CD4-positive, alpha-beta memory T cell (primary cell): ENCODE measurements at places on chromosomes 1 and 21. TPM values are rescaled to one million over a fixed set of nuclear protein-coding genes. Genes with fewer than 3 reads are reported as not detected.

Gene MLLT11
- total RNA-seq, result 4.5 TPM

DNA sequence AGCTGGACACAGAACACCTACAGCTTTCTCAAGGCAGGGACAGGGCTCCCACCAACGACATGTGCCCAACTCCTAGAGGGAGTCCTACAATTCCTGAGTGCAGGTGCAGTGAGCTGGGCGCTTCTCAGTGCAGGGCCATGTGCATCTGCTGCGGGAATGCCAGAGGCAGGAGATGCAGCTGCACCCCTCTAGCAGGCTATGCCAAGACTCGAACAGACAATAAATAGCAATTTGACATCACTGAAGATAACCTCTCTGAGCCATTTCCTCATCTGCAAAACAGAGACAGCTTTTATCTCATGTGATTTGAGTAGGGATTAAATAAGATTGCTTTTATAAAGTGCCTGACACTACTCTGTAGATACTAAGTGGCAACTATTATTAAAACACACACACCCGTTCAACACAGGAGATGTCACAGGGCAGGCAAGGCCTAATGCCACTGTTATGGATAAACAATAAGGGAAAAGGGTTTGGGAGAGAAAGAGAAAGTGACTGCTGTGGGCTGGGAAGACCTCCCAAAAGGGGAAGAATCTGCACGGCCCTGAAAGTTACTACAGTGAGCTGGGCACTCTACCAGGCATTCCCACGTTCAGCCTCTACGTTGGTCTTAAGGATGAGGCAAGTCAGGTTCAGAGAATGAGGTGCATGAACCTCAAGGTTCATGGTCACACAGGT lies 5.7 kb downstream of the SLC9A1 start:
- H3K36me3 ChIP-seq, result no peaks in the 10 kb centered on the region
- DNase-seq, result no peak
- no peak overlapping the region for H3K4me3 ChIP-seq
- no peaks in the 10 kb centered on the region for H3K27me3 ChIP-seq

- no peaks in the 10 kb centered on the region for H3K36me3 ChIP-seq
- no peaks in the 10 kb centered on the region for H3K4me1 ChIP-seq
- no peak for DNase-seq
- no peaks in the 10 kb centered on the region for H3K27me3 ChIP-seq
- no peak overlapping the region for H3K27ac ChIP-seq
- H3K4me3 ChIP-seq, result no peak overlapping the region
Measured at GRCh38 chr1:168726719-168727118, 2.3 kb downstream of the DPT start.

Gene FASLG
- 4.9 TPM for total RNA-seq

- no peaks in the 10 kb centered on the region for H3K27me3 ChIP-seq
- H3K36me3 ChIP-seq, result no peaks in the 10 kb centered on the region
- H3K27ac ChIP-seq, result no peak overlapping the region
- peaks cover 60% of the 10 kb centered on the region for H3K4me1 ChIP-seq
- no peak overlapping the region for H3K4me3 ChIP-seq
Measured at GRCh38 chr1:151942882-151943281, 33.6 kb upstream of the THEM4 start.

Gene EPHB2
- 0.36 TPM for total RNA-seq

- H3K36me3 ChIP-seq, result no peaks in the 10 kb centered on the region
- H3K4me3 ChIP-seq, result no peak overlapping the region
- no peaks in the 10 kb centered on the region for H3K4me1 ChIP-seq
- no peak for DNase-seq
- no peaks in the 10 kb centered on the region for H3K27me3 ChIP-seq
Measured at GRCh38 chr1:228544021-228544850, 57.1 kb downstream of the RNF187 start.

DNA sequence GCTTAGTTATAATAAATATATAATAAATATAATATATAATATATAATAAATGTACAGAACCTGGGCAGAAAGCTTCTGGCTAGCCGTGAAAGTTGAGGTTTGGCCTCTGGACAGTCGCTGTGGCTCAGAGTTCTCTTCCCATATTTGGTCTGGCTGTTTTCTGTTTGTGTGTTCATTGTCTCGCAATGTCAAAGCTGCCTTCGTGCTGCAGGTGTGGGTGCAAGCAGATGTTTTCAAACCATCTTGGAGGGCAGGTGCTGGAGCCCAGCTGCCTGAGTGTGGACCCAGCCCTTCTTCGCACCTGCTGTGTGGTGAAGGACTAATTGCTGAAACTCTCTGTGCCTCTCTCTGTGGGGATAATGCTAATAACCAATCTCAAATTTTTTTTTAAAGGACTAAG lies 3.6 kb upstream of the CSTB start:
- no peak for DNase-seq
- peaks cover 23% of the 10 kb centered on the region for H3K4me1 ChIP-seq
- no peaks in the 10 kb centered on the region for H3K27me3 ChIP-seq
- H3K4me3 ChIP-seq, result no peak overlapping the region
